ENCODE measurements at places on chromosomes 3 and 15. TPM values are rescaled to one million over a fixed set of nuclear protein-coding genes. Genes with fewer than 3 reads are reported as not detected.

ABHD10 gene
- 26.2 TPM for total RNA-seq

DNA sequence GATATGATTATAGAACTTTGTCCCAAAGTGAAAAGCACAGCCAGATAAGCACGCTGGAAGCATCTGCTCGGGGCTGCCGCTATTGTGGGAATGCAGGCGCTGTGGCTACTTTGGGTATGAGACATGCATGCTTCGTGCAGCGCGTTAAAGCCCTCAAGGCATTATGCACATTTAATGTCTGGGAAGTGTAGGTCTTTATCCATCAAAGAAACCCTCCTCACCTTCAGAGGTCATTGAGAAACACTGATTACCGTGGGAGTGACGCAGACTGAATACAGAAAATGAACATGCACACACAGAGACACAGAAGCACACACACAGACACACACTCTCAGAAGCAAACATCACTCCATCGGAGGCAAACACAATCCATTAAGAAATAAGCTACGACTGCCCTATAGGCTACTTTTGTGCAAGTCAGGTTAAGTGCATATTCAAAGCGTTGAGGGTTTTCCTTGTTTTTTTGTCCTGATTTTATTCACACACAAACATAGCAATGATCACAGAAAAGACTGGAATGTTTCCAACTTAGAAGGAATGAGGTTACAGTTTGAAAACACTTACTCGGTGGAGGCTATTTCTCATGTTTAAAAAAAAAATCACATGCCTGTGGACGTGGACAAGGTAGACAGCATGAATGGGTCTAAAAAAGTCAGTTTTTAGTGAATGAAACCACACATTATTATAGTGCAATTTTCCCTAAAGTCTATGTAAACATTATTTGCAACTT is 68.5 kb downstream of the PLCH1 start:
- DNase-seq: no peak

DNA sequence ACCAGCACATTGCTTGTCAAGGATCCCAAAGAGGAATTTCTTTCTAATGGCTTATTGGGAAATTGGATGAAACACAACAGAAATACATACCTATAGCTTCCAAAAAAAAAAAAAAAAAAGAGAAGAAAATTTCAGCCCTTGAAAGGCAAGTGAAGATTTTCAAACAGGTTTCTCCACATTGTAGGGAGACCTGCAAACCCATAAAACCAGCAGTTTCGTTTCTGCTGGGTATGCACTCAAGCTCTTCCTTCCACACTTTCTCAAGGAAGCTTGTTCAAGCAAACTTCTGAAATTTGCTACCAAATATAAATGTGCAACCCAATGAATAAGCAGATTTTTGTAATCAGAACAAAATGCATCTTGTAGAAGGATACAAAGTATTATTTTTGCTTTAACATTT is 15.9 kb upstream of the SH3BP5 start:
- DNase-seq: no peak

GRCh38 chr3:149224736-149225594 is 3.3 kb upstream of the CP start:
- DNase-seq: peak; percentile 80

DNA sequence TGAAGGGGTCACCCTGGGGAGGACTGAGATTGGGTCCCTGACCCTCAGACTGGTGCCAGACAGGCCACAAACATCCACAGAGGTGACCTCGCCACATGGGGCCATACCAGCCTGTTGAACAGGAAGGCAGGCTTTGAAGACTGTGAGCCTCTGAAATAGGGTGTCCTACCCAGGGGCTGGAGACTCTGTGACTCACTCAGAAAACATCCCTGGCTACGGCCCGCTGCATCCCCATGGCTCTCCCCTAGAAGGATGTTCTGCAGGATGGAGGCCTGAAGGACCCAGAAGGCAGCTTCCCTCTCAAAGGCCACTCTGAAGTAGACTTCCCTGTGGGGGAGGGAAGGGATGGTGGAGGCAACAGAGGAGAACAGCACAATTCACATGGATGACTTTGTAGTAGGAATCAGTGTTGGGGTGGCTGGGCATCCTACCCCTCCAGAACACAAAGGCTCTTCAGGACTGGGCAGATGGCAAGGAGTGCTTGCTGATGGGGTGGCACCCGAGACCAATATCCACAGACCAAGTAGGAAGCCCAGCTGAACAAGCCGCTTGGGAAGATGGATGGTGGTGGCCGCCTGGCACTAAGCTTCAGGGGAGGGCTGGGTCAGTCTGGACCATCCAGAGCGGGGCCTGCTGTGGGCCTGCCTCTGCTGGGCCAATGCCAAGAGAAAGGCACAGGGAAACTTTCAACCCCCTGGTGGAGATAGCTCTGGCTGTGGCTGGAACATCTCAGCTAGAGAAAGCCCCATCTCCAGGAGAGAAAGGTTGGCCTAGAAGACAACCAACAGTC is 37.6 kb upstream of the DUSP7 start:
- DNase-seq: peak; percentile 55

DNA sequence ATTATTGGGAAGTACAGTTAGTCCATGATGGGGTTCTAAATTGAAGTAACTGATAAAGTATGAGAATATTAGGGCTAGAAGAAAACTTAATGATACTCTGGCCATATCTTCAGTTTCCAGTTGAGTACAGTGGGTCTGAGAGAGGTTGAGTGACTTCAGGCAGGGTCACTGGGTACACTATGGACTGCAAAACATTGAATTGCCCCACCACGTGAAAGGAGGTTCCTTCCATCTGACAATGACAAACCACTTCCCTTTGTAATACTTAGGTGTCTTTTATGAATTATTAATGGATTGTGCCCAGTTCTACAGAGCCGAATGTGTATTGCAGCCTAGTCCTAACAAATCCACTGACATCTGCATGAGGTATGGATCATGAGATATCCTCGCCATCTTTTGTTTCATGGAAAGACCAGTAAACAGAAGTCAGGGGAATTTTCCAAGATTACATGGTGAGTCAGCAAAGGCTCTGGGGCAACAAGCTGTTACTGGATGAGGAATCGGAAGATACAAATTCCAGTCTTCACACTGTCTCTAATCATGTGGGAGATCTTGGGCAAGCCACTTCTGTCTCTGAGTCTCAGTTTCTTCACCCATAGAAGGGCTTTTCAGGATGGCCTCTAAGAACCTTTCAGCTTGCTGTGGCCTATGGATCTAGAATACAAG is 66.5 kb upstream of the BCL6 start:
- DNase-seq: no peak
